Adipocyte (in vitro differentiated cells): ENCODE measurements at places on chromosomes 3 and 15.

DNA sequence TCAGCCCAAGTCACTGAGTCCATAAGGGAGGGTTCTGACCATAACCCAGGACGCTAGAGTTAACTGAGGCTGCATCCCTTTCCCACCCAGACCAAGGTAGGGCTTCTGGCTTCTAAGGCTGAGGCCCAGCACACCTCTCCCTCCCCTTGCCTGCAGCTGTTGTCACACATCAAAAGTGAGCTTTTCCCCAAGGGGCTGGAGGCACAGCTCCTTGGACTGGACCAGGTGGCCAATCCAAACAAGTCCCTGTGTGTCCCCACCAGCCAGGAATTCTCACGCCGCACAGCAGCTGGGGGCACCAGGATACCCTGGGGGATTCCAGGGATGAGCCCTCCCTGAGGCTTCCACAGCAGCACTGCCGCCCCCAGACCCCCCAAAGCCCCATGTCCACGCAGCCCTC is 22.3 kb upstream of the ISLR2 start:
- no peak for DNase-seq

GRCh38 chr3:22861426-22861825 is 341.7 kb upstream of the UBE2E2 start:
- no peak for DNase-seq

- DNase-seq = no peak
These were observed 6.8 kb upstream of the SNX22 start for GRCh38 chr15:64144565-64145281.

DNA sequence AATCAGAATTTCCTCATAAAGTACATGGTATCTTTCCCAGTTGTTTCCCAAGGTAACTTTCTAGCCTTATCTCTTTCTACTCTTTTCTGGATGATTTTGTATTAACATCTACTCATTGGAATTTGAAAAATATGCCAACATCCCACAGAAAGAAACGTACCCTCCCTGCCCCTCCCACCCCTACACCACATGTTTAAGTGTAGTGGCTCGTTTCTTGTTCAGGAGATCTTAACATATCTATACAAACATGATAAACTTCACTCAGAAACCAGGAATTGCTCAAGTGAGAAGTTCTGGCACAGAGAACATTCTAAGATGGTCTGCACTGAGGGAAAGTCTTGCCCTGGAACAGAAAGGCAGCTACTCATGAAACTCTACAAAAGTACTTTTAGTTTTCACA is 404.7 kb downstream of the SOX2 start:
- DNase-seq = no peak
